Stimulated activated CD4-positive, alpha-beta T cell treated with anti-CD3 and anti-CD28 coated beads, TNF-alpha, amount 100 ng/mL, for 24 hours (primary cell): ENCODE measurements at places on chromosomes 7 and 10.

DNA sequence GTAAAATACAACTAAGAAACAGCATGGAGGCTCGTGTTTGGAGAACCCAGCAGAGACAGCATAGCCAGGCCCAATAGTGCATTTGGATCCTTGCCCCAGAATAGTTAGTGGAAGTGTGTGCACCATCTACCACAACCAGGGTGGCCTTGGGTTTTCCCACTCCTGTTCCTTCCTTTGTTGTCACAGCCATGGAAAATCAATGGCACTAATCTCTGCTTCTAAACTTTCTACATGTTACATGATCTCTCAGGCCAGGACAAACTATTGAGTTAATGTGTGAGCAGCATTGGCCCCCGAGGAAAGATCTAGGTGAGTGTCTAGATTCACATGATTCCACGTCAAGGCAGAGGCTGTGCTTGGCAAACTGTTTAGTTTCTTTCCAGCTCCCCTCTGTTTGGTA lies 2.0 kb downstream of the CYP3A7 start:
- DNase-seq: no peak

DNA sequence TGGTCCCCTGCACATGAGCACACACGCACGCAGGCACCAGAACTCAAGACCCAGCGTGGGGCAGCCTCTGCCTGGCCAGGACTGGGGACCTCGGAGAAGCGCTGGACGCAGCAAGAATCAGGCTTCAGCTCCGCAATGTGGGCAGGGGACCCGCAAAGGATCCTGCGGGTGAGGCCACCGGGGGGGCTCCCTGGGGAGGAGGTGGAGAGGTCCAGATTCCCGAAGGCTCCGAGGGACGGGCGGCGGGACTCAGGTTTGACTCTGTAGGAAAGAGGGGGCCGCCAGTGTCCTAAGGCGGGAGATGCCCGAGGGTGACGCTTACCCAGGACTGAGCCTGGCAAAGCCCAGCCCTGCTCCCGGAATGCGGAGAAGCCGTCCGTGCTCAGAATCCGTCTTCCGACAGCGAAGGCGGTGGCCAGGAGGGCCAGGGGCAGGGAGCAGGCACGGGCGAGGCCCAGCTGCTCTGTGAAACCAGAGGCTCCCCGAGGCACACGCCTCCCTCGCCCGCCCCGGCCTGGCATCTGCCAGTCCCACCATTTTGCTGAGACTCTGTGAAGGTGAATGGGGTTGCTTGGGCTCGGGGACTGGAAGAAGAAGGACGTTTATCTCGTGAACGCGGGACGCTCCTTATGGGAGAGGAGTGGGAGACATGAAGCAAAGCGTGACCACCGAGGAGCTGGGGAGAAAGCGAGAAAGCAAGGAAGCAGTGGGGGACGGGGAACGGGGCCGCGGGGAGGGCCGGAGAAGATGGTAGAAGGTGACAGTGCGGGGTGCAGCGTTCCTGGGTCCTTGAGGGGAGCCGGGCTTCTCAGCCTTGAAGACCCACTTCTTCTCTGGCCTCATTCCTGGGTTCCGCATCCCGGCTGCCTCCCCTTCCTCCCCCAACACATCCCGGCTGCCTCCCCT lies 489.2 kb downstream of the PTPRN2 start:
- no peak for DNase-seq

DNA sequence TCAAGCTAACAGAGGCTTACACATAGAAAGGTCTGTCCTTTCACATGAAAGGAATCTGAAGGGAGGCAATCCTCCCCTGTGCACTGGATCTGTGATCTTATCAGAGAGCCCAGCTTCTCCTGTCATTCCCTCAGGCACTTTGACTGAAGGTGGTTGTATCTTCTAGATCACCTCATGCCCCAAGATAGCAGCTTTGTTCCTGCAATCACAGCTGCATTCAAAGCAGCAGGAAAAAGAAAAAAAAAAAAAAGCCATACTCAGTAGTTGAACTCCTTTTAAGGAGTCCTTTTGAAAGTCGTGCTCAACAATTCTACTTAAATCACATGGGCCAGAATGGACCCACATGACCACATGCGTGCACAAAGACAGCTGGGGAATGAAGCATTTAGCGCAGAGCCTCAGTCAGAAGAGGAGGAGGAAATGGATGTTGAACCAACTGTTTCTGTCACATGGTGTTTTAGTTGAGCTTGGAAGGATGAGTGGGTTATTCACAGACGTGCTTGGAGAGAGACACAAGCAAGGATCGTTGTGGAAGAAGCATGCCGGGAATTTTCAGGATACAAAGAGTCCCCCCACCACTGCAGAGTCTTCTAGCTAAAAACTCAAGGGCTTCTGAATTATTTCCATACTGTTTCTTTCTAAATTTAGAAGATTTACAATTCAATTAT lies 13.0 kb upstream of the PFKP start:
- no peak for DNase-seq

DNA sequence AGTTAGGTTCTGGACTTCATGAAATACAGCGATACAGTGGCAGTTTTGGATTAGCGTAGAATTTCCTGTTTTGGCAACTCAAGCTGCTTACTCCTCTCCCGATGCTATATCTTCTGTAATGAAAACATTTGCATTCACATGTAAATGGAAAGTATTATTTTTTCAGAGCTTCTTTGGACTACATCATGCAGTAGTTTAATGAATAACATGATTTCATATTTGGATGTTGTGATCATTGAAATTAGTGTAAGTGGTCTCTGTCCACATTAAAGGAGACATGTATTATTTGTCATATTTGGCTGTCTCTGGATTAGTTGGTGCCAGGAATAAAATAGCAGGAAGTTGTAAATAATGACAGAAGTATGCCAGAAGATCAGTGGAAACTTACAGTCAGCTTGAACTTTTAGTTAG lies 331.6 kb downstream of the GFRA1 start:
- DNase-seq: no peak

DNA sequence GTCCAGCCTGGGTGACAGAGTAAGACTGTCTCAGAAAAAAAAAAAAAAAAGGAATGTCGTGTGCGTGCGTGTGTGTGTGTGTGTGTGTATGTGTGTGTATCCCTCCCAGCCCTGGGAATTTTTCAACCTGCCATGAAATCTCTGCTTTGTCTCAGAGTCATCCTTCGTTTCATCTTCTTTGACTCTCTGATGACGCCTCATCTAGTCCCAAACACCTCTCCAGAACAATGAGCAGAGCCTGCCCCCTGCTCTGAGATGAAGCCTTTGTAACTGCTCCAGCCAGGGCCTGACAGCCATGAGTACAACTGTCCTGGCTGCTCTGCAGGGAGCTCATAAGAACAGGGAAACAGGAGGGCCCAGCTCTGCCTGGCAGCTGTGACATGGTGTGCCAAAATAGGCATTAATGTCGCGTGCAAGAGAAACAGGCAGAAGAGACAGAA lies 149.5 kb downstream of the FAM107B start:
- DNase-seq: no peak

- no peak for DNase-seq
Observed at GRCh38 chr10:97466755-97467154, 20.8 kb downstream of the ZDHHC16 start.

DNA sequence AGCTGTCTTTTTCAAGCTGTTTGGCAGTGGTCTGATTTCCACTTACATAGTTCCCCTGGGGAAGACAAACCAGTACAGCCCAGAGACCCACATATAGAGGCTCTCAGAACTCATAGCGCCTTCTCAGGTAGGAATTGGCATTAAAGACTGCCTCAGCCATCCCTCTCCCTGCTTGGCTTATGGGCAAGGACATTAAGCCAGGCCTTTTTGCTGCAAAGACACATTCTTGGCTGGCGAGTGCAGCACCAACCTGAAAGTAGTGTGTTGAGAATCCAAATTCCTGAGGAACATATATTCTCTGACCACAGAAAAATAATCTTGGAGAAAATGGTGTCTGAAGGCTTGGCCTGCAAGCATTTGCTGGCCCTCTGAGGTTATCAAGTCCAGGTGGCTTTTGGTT lies 39.2 kb upstream of the HPS1 start:
- no peak for DNase-seq

DNA sequence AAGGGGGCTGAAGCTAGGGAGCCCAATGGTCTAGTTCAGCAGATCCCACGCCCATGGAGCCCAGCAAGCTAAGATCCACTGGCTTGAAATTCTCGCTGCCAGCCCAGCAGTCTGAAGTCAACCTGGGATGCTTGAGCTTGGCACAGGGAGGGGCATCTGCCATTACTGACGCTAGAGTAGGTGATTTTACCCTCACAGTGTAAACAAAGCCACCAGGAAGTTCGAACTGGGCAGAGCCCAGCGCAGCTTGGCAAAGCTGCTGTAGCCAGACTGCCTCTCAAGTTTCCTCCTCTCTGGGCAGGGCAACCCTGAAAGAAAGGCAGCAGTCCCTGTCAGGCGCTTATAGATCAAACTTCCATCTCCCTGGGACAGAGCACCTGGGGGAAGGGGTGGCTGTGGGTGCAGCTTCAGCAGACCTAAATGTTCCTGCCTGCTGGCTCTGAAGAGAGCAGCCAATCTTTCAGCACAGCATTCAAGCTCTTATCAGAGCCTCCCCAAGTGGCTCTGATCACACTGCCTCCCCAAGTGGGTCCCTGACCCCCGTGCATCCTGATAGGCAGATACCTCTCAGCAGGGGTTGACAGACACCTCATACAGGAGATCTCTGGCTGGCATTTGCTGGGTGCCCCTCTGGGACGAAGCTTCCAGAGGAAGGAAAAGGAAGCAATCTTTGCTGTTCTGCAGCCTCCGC lies 167.8 kb downstream of the CCDC71L start:
- no peak for DNase-seq
